ENCODE measurements at places on chromosomes 16 and 17.

GRCh38 chr17:18320301-18320700, 5.2 kb downstream of the SMCR8 start:
- no peak for DNase-seq

- DNase-seq: no peak
These were observed 14.7 kb upstream of the PLLP start for GRCh38 chr16:57299009-57299718.

GRCh38 chr16:30944352-30944751, 4.5 kb upstream of the ORAI3 start:
- no peak for DNase-seq

GRCh38 chr17:17079336-17079735, 37.1 kb downstream of the MPRIP start:
- DNase-seq: no peak

- DNase-seq: no peak
These were observed 14.4 kb downstream of the C17orf50 start for GRCh38 chr17:35775039-35775438.

DNA sequence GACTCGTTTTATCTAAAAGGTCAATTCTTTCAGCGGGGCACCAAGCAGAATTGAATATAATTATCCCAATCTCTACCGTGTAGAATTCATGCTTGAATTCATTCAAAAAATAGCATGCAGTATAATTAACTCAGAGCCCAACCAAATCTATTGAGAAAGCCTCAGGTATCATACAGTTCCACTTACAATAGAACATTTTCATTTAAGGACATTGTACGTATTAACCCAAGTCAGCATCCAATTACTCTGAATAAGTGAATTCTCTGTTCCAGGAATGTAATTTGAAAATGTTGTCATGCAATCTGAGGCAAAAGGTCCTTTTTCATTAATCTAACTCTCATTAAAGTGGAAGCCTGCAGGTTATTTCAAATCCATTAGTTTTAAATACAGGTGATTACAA, 78.5 kb downstream of the SALL1 start:
- DNase-seq: no peak

Measured in epithelial cell of prostate (primary cell).